ENCODE measurements at places on chromosomes 5 and 9.

DNA sequence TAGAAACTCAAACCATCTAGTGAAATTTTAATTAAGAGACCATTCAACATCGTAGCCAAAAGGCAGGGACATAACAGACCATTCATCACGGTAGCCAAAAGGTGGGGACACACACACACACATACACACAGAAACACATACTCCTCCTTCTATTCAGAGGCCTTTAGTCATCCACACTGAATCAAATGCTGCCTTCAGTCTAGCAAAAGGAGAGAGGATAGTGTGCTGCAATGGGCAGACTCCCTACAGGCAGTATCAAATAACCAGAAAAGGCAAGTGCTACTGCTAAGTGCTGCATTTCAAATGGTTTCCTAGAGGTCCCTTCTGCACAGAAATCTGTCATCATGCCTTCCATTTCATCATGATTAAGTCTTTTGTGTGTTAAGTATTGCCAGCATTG is 303.9 kb downstream of the TRIM32 start:
- DNase-seq = no peak

DNA sequence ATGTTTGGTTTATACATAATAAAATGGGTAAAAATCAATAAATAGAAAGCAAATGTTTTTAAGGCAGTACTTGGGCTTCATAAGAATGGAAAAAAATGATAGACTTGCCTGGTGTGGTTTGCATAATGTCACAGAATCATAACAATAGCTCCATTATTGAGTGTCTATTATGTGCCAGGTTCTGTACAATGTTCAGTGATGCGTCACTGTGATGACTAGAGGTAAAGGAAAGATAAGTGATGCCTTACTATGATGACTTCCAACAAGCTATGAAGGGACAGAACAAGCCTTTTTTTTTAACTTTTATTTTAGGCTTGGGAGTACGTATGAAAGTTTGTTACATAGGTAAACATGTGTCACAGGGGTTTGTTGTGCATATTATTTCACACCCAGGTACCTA is 128.8 kb downstream of the TMC1 start:
- DNase-seq = no peak

GRCh38 chr5:43104057-43104456 is 16.7 kb upstream of the ZNF131 start:
- DNase-seq = no peak

DNA sequence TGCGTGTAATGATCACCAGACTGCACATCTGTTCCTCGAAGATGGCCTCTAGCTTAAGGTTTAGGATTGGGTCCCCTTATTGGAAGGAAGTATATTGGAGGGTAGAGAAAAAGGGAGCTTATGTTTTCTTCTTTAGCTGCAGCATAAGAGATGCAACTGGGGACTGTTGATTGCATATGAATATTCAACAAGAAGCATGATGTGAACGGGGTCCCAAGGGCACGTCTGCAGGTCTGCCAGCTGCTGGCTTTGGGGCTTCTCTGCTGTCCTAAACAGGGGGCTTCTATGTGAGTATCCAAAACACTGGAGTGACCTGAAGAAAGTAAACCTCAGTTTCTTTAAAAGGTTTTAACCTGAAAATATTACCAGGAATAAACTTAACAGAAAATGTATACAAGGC is 3.6 kb upstream of the BNIP1 start:
- no peak for DNase-seq

DNA sequence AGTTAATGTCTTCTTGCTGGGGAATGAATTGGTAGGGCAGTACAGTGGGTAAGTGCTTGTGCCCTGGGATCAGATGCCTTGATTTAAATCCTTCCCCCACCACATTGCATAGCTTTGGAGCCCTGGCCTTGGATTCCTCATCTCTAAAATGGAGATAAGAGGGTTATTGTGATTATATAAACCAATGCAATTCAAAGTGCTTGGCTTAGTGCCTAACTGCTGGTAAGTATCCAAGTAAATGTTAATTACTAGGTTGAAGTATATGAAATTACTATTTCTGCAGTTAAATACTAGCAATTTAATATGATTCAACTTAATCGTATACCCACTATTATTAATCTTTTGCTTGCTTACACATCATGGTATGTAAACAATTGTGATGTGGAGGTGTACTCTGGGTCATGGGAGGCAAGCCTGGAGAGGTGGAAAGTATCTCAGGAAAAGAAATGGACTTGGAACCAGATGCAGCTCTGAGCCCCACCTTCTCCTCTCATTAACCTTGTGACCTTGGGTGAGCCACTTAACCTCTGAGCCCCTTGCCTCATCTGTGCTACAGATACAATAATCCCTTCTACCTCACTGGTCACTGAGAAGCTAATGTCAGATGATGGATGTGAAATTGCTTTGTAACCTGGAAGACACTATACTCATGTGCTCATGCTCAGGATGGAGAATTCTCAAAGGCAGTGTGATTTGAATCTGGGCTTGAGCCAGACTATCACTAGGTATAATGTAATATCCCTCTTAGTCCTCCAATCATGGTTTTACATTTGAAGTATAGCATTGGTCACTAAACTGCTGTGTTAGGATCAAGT is 23.8 kb downstream of the NEUROG1 start:
- no peak for DNase-seq

DNA sequence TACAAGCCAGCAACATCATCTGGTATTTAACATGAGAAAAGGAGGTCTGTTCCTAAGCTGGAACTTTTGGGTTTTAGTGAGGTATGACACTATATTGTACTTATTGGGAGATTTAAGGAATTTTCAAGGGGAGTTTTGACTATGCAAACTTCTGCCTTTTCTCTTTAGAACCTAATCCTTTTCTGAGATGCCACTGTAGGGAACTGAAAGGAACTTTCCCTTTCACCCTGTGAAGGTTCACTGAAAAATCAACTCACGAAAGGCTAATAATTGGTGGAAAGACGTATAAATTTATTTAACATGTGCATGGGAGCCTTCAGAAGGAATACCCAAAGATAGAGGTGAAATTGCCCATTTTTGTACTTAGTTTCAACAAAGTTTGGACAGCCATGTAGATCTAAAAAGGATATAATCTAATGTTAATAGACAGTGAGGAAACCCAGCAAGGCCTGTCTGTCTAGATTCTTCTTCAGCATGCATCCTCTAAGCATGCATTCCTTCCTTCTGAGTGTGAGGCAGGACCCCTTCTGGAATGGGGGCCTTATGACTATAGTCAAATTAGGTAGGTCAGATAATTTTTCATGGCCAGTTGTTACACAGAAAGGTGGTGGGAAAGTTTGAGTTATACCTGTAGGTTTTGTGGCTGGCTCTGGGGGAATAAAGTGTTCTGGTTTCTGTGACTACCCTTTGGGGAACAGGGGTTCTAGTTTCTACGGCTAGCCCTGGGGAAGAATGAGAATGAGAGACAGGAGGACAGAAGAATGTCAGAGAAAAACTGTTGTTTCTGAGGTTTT is 200.3 kb downstream of the C9orf152 start:
- no peak for DNase-seq

DNA sequence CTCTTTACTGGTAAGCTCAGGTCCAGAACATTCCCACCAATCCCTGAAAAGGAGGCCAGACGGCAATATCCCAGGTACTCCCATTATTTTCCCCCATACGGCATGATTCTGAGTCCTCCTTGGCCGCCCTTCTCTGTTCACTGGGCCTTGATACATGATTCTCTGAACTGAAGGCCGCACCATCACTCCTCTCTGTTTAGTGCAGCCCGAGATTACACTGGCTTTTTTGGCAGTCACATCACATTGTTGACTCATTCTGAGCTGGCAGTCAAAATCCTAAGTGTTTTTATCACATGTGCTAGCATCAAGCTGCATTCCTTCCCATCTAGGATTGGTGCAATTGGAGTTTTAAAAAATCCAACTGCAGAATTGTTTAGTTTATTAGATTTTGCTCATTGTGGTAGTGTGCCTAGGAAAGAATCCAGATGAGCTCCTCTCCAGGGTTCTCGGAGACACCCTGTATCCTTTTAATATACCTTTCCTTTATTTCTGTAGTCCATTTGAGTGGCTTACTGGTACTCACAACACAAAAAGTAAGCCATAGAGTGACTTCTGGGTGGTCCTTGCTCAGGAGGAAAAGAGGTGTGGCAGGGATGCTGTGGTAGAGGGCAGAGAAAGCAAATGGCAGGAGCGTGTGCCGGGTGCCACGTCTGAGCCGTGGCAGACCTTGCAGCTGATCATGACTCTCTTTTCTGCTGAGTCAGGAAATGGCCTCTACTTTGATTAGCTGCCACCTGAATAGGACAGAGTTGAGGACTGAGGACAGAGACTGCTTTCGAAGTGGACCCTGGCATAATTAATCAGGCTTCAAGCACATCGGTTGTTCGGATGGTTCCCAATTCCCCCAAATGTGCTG is 121.1 kb upstream of the IL12B start:
- no peak for DNase-seq

- no peak for DNase-seq
Observed at GRCh38 chr5:147985608-147986007, 78.2 kb upstream of the SPINK5 start.

- no peak for DNase-seq
Observed at GRCh38 chr9:126965541-126966428, 51.2 kb downstream of the RALGPS1 start.

DNA sequence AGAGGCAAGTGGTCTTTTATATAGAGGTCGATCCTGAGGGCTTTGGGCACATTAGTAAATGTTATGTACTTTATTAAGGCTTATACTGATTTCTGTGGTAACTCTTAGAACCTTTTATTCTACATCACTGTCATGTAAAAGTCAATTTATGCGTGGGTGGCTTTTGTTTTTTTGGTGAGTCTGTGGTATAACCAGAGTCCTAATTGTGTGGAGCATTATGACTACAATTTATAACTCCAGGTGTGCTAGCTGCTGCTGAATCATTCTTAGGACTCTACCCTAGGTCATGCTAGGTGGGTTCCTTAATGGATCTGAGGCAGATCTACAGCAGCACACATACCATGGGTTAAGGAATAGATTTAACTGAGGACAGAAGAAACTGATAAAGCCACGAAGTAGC is 33.9 kb upstream of the KCNN2 start:
- DNase-seq = no peak

- no peak for DNase-seq
Observed at GRCh38 chr5:147515269-147515668, 5.4 kb upstream of the DPYSL3 start.

- no peak for DNase-seq
Observed at GRCh38 chr9:105608721-105609598, 51.0 kb downstream of the FKTN start.

GRCh38 chr9:2603621-2604020 is 18.0 kb upstream of the VLDLR start:
- DNase-seq = no peak

- no peak for DNase-seq
Observed at GRCh38 chr5:62460578-62460983, 48.0 kb downstream of the IPO11 start.

- no peak for DNase-seq
Observed at GRCh38 chr9:133853331-133853730, 115.2 kb upstream of the SARDH start.

- DNase-seq = no peak
Observed at GRCh38 chr5:116778032-116778431, 203.4 kb upstream of the SEMA6A start.

DNA sequence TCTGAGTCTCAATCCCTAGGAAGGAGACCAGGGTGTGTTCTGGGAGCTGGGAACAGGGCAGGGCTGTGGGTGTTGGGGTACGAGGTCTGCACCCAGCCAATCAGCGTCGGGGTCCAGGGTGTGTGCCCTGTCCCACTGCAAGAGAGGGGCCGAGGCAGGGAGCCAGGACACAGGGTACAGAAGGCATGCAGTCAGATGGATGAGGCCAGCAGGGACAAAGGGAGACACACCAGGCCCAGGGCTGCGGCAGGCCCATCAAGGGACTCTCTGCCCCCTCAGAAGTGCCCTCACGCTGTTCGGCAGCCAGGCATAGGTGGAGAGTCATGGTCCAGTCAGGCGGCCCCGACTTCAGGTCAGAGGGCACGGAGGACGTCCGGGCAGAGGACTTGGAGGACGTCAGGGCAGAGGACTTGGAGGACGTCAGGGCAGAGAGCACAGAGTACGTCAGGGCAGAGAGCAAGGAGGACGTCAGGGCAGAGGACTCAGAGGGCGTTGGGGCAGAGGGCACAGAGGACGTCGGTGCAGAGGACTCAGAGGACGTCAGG is 28.8 kb upstream of the ADAMTS2 start:
- no peak for DNase-seq

- DNase-seq = peak; percentile 32
Observed at GRCh38 chr5:79513704-79514390, at the start of gene HOMER1. TSS of gene HOMER1 (minus strand) at chr5:79514134. CDS start at chr5:79512774, 1,360 bp downstream.

- DNase-seq = no peak
Observed at GRCh38 chr5:72621576-72621975, 114.4 kb upstream of the ZNF366 start.

- DNase-seq = no peak
Observed at GRCh38 chr5:134553821-134554267, 28.4 kb downstream of the JADE2 start.

DNA sequence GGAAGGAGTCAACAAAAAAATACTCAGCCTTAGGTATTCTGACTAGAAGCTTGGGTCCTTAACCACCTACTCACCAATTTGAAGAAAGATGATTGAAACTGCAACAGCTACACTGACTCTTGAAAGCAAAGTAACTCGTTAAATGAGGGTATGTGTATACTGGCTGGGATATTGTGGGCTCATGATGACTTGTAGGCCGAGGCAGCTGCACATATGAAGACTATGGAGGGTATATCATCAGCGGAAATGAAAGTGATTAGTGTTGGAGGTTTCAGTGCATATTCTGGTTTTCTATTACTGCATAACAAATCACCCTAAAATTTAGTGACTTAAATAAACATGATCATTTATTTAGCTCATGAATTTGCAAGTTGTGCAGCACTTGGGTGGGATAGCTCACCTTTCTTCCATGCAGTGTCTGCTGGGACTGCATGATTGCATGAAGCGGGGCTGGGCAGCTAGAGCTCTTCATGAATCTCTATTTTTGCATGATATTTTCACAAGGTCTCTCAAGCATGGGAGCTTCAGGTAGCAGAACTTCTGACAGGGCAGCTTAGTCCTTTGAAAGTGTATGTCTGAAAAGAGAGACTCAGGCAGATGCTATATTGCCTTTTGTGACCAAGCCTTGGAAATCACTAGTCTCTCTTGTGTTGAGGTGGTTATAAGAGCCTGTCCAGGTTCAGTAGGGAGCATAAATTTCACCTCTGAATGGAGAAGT is 96.1 kb upstream of the CDKN2B start:
- no peak for DNase-seq

DNA sequence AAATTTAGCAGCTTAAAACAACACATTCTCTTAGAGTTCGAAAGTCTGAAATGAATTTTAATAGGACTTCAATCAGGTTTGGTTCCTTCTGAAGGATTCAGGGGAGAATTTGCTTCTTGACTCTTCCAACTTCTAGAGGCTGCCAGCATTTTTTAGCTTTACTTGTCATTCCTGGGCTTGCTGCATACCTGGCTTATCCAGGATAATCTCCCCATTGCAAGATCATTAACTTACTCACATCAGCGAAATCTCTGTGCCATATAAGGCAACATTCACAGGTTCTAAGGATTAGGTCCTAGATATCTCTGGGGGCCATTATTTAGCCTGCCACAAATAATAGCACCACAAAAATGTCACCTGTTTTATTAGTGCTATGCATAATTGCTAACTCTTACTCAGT is 46.2 kb upstream of the PCSK5 start:
- no peak for DNase-seq

- DNase-seq = no peak
Observed at GRCh38 chr5:9370256-9370655, 175.6 kb downstream of the SEMA5A start.

GRCh38 chr5:82534986-82535385 is 256.8 kb upstream of the RPS23 start:
- no peak for DNase-seq

All from activated T-helper 1 cell treated with anti-CD3 and anti-CD28 coated beads, Interleukin-2, amount 50 U/mL, for 16 hours (primary cell).